ENCODE measurements at places on chromosomes 1 and 21.

GRCh38 chr1:219581344-219581743, 31.6 kb downstream of the ZC3H11B start:
- no peak for DNase-seq

GRCh38 chr1:171107262-171107940, 16.7 kb downstream of the FMO3 start:
- no peak for DNase-seq

GRCh38 chr1:222167896-222168295, 380.0 kb downstream of the HHIPL2 start:
- no peak for DNase-seq

DNA sequence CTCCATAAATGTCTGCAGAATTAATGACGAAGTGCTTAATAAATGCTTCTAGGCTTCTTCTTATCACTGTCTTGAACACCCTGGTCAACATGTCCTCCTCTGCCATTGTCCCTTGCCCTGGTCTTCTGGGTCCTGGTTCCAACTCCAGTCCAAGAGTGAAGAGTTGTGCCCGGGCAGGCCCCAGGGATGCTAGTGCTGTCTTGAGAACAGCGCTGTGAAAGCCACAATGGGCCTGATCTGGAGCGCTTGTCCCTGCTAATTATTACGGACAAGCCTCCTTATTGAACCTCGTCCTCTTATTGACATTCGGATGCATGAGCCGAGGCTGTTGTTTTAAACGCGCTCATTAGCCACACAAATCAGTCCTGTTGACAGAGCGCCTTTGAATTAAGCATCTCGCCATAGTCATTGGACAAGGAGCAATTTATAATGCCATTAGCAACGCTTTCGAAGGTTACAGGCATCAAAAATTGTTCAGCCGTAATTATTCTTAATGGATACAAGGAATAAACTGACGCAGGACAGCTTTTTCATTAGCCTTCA, 211.6 kb upstream of the POU3F1 start:
- DNase-seq = no peak

GRCh38 chr1:213060836-213061235, 9.8 kb downstream of the RPS6KC1 start:
- DNase-seq = no peak

GRCh38 chr1:24910210-24910609, 19.9 kb downstream of the RUNX3 start:
- DNase-seq = no peak

GRCh38 chr1:115641762-115642167, at the start of gene VANGL1:
TSS of gene VANGL1 (plus strand) at chr1:115641970. CDS start at chr1:115651414, 9,444 bp downstream.
- DNase-seq = peak; percentile 75

DNA sequence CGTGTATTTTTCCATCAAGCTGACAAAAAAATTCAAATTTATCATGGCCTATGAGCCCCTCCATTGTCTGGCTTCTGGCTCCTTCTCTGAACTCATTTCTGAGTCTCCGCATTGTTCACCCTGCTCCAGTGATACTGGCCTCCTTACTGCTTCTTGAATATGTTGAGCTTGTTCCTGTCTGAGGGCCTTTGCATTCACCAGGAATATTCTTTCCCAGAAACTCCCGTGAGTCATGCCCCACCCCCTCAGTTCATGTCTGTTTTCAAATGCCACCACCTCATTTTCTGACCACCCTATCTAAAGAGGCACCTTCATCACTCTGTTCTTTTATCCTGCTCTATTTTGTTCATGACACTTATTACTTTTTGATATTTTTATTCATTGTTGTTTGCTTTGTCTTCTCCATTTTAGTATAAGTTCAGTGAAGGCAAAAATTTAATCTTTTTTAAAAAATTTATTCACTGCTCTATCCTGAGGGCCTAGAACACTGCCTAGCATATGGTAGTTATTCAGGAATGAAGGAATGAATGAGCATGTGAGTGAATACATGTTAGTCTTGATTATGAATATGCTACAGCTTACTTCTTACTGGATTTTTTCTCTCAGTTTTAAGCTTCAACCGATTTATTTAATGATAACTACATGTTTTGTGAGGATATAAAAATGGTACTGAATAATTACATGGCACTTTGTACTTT, 140.4 kb upstream of the C1orf105 start:
- DNase-seq = no peak

DNA sequence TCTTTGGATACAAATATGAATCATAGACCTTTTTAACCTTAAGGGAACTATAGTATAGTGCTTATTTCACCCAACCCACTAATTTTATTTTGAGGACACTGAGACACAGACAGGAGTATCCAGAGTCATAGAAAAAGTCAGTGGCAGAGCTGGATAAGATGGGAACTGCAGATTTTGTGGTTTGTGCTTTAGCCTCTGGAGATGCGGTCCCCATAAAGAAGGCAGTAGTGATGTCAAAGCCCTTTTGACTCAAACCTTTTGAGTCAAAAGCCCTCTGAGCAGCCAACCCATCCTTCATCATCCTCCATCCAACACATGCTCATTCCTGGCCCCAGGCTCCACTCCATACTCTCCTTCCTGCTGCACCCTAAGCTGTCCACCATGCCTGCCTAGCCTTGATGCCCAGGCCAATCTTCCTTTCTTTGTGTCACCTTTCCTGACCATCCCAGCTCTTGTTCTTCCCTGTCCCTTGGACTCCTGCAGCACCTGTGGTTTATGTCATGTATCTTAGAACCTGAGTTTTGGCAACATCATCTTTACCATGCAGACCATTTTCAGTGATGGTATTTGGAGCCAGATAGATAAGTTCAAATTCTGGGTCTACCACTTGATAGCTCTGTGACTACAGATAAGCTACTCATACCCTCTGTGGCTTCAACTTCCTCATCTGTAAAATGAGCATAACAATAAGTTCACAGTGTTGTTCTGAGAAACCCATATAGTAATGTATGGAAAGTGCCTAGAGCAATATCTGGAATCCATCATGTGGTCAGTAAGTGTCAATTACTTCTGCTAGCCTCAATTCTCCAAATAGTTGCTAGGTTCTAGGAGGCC, 20.1 kb downstream of the SLAMF1 start:
- DNase-seq = no peak

GRCh38 chr1:16720351-16721223, 19.7 kb upstream of the RNU1-4 start:
- DNase-seq = peak; percentile 51

- DNase-seq = no peak
These were observed 2.7 kb upstream of the KRTAP10-1 start for GRCh38 chr21:44542716-44543115.

- DNase-seq = no peak
These were observed 559.0 kb upstream of the PLXNA2 start for GRCh38 chr1:208803011-208803811.
